Hypothalamus (tissue), 51 donors: ENCODE measurements at places on chromosomes 7 and 10.
A peak's percentile ranks its signal among the peaks of the same experiment; 100 is the strongest.

DNA sequence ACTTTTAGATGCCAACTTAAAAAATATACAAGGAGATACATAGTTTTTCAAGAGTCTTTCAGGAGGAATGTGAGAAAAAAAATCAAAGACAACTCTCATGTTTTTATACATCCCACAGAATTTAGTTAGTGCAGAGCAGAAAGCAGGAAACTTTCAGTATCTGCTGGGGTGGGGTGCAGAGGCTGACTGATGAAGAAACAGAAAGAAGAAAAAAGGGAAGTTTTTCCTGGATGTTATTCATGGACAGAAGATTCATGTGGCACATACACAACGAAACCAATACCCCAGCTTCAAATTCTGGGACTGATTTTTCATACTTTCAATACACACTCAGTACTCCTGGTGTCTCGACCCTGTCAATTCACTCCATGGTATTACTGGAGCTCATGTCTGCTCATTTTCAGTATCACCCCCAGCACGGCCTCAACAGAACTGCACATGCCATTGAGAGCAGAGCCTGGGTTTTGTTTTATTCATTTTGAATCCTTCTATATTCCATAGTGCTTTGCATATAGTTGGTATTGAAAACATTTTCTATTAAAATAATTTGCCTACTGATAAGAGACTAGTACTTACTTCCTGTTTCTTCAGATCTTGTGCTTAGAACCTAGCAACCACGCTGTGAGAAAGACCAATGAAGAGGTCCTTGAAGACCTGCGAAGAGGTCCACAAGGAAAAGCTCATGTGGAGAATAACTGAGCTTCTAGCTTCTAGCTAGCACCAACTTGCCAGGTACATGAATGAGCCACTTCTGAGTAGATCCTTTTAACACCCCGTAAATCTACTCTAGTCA lies 49.0 kb downstream of the NDUFB2 start:
- DNase-seq: no peak

- no peak for DNase-seq
Measured at GRCh38 chr7:39035903-39036302, 58.2 kb downstream of the POU6F2 start.

DNA sequence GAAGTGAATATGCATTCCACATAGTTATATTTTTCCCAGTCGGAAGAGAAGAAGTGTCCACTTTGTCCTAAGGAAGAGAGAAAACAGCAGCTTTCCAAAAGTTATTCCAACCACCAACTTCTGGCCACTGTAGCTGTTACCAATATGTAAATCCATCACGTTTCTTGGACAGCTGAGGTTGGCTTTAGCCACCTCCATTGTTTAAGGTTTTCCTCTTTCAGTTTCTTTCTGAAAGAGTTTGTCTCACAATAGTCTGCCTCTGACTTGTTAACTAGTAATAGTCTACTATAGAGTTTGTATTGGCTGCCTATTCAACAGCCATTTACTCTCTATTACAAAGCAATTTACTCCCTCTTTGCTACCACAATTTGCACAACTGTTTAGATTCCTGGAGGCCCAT lies 457.6 kb upstream of the LRRN3 start:
- DNase-seq: no peak

DNA sequence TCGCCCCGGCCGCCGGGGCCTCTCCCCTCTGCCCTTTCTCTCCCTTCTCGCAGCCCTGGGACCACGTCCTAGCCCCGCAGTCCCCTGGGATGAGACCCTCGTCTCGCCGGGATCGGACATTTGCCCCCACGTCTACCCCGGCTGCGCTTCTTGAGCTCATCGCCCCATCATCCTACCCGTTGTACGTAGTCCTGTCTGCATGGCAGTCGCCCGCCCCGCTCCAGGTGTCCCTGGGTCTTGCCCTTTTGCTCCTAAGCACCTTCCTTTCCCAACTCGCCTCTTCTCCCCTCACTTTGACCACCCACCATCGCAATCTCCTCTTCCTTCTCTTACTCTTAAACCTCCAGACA lies 582 bp downstream of the TPST1 start:
- DNase-seq: peak; percentile 3

DNA sequence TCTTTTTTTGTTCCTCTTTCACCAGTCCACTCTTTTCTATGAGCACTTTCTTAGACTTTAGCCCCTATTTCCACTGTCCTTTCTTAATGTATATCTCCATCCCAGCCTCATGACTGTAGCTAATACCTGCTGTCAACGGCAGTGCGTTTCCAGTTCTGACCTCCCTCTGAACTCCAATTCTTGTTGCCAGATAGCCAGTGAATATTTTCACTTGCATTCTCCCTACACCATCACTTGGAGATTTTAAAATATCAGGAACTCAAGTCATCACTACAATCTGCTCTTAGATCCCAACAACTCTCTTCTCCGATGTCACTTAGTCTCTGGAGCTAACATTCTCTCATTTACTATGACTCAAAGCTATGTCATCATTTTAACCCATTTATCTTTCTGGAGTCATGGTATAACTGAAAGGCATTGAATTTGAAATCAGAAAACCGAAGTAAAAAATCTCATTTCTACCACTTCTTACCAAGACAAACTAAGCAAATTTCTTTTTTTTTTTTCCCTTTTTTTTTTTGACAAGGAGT lies 5.1 kb upstream of the SLC16A12 start:
- no peak for DNase-seq

GRCh38 chr10:78038105-78038504 lies 4.4 kb downstream of the RPS24 start:
- no peak for DNase-seq

- peak; percentile 45 for DNase-seq
Measured at GRCh38 chr10:32938554-32939061, 19.4 kb downstream of the ITGB1 start.

- no peak for DNase-seq
Measured at GRCh38 chr7:4713183-4713784, 31.2 kb downstream of the FOXK1 start.

DNA sequence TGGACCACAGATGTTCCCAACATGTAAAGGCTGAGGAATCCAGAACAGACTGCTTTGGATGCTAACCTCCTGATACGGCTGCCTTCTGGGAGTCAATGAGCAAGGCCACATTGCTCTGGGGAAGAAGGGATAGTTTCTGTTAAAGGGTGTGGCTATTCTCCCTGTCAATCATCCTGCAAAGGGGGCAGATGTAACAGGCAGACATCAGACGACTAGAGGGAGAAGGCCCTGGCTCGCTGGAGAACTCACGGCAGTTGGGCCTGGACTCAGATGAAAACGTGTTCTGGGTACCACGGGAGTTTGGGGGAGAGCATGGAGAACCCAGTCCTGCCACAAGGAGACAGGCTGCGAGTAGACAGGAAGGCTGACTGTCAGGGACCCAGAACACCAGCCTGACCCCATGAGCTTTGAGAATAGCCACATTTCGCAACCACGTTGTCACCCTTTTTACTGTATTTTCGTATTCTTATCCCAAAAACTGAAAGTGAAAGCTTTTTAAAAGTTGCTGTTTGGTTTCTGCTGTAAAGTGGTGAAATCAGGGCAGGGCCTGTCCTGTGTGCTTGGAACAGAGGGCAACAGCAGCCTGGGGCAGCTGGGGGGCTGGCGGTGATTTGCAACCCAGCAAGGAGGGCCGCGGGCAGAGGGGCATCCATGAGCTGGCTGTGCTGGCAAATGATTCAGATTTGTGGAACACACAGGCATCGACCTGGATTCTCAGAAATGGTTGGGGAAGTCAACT lies 95.3 kb downstream of the MYOF start:
- DNase-seq: no peak

DNA sequence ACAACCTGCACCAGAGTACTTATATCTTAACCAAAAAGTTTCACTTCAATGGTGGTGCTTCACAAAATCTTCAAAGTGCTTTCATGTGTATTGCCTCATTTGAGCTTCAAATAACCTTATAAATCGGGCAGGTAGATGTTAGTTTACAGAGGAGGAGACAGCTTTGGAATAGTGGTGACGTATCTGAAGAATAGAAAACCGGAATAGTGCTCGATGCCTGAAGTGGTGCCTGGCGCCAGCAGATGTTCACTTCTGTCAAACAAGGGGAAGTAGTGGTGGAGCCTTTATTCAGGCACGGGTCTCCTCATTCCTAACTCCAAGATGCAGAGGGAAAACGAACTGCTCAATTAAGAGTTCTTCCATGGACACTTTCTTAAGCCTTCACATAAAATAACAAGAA lies 58.1 kb downstream of the NHLRC2 start:
- no peak for DNase-seq

- DNase-seq: no peak
Measured at GRCh38 chr10:103861505-103861904, 6.1 kb upstream of the SH3PXD2A start.

DNA sequence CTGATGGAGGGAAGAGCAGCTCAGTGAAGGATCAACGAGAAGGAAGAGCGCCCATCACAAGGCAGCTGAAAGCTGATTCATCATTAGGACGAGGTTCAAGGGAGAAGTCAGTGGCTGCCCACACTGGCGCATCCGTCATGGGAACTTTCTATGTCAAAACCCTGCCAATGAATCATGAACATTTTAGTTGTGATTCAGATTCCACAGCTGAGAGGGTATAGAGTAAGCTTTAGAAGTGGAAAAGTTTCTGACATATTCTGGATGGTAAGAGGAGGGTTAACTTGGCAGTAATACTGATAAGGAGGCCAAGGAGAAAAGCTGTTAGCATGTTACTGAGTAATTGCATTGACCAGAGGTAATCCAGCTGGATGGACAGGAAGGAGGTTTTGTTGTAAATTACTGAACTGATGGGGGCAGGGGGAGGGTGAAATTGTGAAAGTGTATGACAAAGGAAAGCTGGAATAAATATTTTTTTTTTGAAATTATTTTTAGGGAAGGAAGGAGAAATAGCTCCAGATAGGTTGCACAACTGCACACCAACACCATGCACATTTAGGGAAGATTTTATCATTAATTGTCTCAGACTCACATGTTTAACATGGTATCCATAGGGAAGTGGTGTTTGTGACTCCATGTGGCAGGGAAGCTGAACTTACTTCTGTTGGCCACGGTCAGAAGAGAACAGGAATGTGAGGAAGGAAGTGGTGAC lies 78.3 kb upstream of the NRP1 start:
- no peak for DNase-seq

DNA sequence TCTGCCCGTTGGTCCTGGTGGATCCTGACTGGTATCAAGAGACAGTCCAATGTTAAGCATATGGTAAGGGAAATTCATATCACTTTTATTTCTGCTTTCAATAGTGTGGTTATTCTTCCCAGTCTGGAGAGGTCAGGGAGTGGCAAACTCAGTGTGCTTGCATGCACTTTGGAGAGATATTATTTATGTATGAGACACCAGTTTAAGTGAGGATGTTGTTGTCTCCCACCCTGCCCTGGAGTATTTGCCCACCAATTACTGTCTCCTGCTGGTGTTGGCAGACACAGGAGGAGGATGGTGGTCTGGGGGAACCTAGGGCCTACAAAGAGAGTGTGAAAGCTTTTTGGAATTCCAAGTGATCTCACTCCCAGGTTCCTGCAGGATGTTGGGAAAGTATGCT lies 59.7 kb downstream of the OR13A1 start:
- DNase-seq: no peak

DNA sequence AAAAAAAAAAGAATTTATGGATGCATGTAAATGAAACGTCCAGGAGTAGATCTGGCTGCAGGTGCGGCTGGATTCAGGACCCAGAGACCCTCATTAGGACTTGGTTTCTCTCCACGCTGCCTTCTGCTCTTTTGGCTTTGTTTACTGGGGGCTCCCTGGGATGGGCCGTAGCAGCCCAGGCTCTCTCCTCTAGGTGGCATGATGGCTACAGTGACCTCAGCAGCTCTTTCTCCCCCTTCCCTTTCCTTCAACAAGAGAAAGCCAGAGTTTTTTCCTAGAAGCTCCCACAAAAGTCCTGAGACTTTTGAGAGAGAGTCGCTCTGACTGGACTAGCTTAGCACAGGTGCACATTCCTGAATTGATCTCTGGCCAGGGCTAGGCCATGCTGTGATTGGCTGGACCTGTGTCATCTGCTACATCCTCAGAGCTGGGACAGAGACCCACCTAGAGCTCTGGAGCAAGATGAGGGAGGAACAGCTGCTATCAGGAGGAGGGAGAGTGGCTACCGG lies 67.8 kb upstream of the PDCD4 start:
- DNase-seq: no peak

- DNase-seq: no peak
Measured at GRCh38 chr7:6637544-6638229, 569 bp downstream of the ZNF316 start.

- DNase-seq: no peak
Measured at GRCh38 chr7:2805213-2805944, 38.7 kb downstream of the GNA12 start.

- no peak for DNase-seq
Measured at GRCh38 chr10:10126218-10126617, 891.5 kb upstream of the CELF2 start.

DNA sequence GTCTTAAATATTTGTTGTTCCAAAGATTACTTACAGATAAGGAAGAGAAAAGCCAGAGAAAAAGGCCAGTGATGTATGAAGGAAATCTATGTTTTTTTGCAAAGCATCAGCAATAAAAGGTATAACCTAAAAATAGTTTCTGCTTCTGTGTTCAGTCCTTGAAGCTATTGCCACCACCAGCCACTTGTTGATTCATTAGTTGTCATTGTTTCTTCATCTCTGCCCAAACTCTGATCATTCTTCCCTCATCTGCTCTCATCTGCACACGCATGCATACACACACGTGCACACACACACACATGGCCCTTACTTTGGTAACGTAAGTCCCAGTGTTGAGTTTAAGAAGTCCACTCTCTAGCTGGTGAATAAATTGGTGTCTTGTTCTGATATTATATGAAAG lies 540.7 kb downstream of the GATA3 start:
- no peak for DNase-seq

DNA sequence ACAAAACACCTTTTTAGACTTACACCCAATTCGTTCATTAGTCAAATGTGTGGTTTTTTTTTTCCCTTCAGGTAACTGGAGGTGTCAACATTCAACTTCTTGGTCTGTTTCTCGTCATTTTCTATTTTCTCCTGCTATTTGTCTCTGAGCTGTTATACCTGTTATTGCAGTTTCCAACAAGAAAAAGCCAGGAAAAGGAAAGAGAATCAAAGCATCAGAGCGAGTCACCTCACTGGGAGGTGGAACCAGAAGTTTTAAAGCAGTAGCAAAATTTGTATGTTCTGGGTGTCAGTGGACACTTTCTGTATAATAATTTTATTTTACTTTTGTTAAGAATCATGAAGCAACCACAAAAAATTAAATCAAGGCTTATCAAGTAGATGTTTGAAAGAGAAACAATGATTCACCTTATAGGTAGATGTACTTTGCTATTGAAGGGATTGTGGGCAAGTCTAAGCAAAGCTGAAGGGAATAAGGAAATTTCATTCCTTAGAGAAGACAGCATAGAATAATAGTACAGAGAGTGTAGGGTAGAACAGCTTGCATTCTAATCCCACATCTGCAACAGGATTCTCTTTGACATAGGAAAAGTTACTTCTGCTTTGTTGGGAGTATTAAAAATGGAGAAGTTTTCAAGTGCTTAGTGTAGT lies 675.8 kb downstream of the PCDH15 start:
- no peak for DNase-seq
